Hematopoietic multipotent progenitor cell (in vitro differentiated cells): ENCODE measurements at places on chromosomes 3 and 15. TPM values are rescaled to one million over a fixed set of nuclear protein-coding genes. Genes with fewer than 3 reads are reported as not detected.

The PPARG gene
- not detected for total RNA-seq

The CCR1 gene
- total RNA-seq = 1.3 TPM

DNA sequence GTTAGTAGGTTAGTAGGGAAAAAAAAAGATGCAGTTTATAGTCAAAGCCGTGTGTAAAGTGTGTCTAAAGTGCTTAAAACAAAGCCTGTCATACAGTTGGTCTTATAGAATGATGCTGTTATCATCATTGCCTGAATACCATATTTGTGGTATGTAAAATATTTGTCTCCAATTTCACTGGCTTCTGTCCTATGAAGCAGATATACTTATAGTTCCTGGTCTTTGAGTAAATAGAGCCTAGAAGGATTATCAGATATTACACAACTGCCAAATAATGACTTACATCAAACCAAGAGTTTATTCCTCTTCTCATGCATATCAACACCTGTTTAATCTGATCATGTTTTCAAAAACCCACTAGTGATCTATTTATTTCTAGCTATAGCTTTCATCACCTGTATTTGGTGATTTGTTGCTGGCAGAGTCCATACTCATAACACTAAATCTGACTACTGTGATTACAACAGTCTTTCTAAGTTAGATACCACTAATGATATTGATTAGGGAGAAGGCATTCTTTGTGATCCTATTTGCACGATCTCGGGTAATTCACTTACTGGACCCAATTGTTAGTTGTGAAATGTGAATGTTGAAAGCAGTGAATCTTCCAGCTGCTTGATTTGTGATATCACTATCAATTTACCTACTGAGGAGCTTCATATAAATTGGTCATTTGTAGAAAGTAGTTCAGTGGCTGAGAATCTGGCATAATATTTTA is 413.7 kb downstream of the LPP start:
- DNase-seq = no peak

GRCh38 chr15:59688423-59688781 is 718 bp downstream of the BNIP2 start:
- peak; percentile 37 for DNase-seq

GRCh38 chr15:90660195-90660998 is 56.7 kb upstream of the BLM start:
- no peak for DNase-seq

The FBXL22 gene
- 0.54 TPM for total RNA-seq

DNA sequence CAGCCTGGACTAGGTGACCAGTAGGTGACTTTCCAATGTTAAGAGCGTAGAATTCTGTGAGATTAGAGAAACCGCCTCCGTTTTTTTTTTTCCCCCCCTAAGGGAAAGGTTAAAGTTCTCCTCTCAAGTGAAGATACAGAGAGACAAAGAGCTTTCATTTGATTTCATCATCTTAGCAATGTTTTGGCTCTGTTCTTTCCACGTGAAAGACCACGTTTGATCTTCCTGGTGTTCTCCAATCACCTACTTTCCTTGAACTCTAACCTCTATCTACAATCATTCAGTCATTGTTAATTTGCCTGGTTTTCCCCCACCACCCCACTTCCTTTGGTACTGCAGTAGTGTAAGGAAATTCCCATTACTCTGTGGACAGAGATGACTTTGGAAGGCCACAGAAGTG is 36.9 kb upstream of the CLRN1 start:
- no peak for DNase-seq

- DNase-seq = no peak
These were observed 119.5 kb downstream of the CHST2 start for GRCh38 chr3:143239031-143239430.

DNA sequence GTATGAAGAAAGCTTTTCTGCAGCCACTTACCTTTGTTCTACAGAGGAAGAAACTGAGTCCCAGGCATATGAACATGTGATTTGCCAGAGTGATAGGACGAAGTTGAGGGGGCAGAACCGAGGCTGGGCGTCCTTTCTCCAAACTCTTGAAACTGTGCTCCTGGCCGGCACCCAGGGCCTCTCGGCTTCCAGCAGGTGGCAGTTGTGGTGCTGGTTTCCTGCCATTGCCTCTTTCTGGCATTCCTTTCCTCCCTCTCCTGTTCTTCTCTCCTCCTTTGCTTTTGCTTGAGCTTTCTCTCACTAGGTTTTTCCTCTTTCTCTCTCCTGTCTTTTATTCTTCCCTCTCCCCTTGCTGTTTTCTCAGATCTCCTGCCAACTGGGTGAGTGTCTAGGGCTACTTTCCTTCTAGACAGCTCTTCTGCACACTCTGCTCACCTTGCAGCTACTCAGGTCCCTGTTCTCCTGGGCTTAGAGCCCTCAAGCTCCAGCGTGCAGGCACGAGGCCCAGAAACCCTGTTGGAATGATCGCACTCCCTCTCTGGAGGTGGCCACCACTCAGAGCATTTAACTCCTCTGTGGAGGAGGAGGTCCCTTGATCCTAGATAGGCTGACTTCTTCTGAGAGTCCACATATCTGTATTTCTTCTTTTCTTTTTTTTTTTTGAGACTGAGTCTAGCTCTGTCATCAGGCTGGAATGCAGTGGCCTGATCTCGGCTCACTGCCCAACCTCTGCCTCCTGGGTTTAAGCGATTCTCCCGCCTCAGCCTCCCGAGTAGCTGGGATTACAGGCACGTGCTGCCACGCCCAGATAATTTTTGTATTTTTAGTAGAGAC is 26.2 kb downstream of the TRAK1 start:
- DNase-seq = no peak

GRCh38 chr3:154161806-154162205 is 40.6 kb downstream of the ARHGEF26 start:
- no peak for DNase-seq

DNA sequence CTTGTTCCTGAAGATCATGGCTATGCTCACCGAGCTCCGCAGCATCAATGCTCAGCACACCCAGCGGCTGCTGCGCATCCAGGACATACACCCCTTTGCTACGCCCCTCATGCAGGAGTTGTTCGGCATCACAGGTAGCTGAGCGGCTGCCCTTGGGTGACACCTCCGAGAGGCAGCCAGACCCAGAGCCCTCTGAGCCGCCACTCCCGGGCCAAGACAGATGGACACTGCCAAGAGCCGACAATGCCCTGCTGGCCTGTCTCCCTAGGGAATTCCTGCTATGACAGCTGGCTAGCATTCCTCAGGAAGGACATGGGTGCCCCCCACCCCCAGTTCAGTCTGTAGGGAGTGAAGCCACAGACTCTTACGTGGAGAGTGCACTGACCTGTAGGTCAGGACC is 35.2 kb downstream of the NR1I2 start:
- no peak for DNase-seq

DNA sequence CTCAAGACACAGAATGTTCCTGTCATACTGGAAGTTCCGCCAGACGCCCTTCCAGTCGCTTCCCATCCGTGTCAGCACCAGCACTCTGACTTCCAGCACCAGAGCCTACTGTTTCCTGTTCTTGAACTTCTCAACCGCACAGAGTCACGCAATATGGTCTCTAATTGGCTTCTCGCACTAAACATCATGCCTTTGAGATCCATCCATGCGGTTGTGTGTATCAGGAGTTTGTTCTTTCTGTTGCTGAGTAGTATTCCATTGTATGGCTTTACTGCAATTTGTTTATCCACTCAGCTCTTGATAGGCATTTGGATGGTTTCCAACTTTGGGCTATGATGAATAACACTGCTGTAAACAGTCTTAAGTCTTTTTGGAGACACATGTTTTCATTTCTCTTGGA is 112.1 kb downstream of the LRRK1 start:
- DNase-seq = no peak

The PEAK1 gene
- 13.7 TPM for total RNA-seq

GRCh38 chr3:129845956-129846355 is 47.6 kb downstream of the TMCC1 start:
- no peak for DNase-seq

- peak; percentile 98 for DNase-seq
These were observed at the start of gene RBSN for GRCh38 chr3:15098503-15099363. RBSN (minus strand) TSS chr3:15099148; CDS start chr3:15096120, 3,028 bp downstream.

The GPR15 gene
- total RNA-seq = not detected

The TMOD2 gene
- 5.1 TPM for total RNA-seq

The TEX55 gene
- under 0.01 TPM for total RNA-seq

- no peak for DNase-seq
These were observed 86.1 kb downstream of the TRAK1 start for GRCh38 chr3:42177068-42177800.

GRCh38 chr15:29268706-29269484 is 727 bp downstream of the NSMCE3 start:
- no peak for DNase-seq

DNA sequence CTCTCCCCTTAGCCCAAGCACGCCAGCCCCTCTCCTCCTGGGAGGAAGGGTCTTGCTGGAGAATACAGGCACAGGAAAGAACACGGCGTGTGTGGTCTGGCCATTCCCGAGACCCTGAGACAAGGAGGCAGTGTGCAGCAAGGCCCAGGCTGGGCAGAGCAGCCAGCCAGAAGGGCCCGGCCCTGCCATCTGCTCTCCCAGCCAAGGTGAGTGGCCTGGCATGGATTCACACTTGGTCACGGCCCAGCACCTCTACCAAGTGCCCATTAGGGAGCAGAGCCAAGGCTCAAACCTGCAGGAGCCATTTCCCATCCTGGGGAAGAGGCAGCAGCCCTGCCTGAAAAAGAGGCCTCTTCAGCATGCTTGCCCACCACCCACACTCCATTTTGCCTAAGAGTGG is 28.6 kb downstream of the MEGF11 start:
- DNase-seq = no peak

- no peak for DNase-seq
These were observed 725 bp upstream of the SCAMP2 start for GRCh38 chr15:74873756-74874424.

GRCh38 chr3:56882896-56883295 is 81.1 kb upstream of the ARHGEF3 start:
- no peak for DNase-seq

DNA sequence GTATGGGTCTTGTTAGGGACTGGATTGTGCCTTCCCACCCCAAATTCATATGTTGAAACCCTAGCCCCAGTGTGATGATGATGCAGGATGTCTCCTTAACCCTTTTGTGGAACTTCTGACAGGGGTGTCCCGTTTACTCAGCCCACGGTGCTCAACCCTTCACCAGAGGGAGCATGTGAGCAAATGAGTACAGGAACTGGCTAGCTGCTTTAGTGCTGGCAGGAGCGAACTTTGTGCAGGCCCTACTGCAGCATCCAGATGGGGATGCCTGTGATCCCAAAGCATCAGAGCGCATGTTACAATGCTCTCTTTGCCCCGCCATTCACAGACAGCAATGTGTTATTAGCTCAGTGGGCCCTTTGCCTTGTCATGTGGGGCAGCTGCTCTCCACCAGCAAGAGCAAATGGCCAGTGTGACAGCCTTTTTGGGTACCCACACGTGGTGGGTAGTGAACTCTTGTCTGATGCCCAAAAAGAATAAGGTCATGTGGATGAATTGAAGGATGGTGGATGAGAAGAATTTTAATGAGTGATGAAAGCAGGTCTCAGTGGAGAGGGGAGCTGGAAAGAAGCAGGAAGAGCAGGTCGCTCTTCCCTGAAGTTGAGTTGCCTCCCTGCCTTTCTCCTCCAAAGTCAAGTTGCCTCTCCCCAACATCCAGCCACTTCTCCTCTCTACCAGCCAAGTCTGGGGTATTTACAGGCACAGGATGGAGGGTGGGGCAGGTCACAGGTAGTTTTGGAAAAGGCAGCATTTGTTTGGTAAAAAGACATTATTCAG is 63.3 kb upstream of the STRIT1 start:
- no peak for DNase-seq

- DNase-seq = peak; percentile 51
These were observed 205.1 kb downstream of the GAP43 start for GRCh38 chr3:115828401-115828800.

- DNase-seq = no peak
These were observed 53.2 kb downstream of the CCDC54 start for GRCh38 chr3:107430214-107430995.

- DNase-seq = no peak
These were observed 364.0 kb upstream of the RBMS3 start for GRCh38 chr3:28916713-28917499.

The ENTPD3 gene
- total RNA-seq = not detected

The LACTB gene
- total RNA-seq = 7.3 TPM

- no peak for DNase-seq
These were observed 51.6 kb upstream of the HEG1 start for GRCh38 chr3:125107363-125107762.

GRCh38 chr3:50633230-50633790 is 16.4 kb downstream of the MAPKAPK3 start:
- no peak for DNase-seq

DNA sequence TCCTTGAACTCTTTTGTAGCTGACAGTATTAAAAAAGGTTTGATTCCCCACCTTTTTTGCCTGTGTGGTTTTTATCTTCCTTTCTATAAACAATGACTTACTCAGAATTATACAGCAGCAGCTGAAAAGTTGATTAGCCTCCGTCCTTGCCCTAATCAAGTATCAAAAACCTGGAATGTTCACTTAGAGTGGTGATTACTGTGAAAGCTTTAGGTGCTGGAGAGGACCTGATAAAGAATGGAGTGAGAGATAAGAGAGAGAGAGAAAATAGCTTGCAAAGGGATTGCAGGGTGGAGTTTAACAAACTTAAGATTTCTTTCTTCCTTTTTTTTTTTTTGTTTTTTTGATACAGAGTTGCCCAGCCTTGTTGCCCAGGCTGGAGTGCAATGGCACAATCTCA is 6.7 kb downstream of the CGNL1 start:
- DNase-seq = no peak

The CEMIP gene
- total RNA-seq = under 0.01 TPM

The CTXN2 gene
- not detected for total RNA-seq

The ANKRD34C gene
- not detected for total RNA-seq

GRCh38 chr3:26753095-26753494 is 130.5 kb downstream of the LRRC3B start:
- no peak for DNase-seq

DNA sequence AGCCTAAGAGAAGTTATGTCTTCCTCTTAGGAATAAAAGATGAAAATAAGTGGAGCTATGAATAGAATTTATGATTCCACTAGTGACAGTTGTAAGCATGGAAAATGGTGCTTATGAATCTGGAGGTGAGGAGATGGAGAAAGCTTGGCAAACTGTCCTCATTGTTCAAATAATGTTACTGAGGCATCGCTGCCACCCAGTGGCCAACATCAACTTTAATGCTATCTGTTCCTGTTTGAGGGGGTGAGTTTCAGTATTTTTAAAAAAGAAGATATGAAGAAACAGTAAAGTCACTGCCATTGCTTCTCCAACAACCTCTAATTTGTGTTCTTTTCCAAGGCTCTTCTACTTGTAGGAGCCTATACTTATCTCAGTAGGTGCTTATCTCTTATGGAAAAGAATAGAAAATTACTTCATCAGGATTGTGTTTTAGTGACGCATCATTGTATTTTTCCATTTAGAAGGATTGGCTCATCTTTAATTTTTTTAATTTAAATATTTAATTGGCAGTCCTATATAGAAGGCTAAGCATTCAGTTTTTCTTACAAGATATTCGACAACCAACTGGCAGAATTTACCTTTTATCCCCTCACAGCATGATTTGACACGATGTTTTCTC is 260.4 kb upstream of the P2RY1 start:
- no peak for DNase-seq

The IP6K2 gene
- 165 TPM for total RNA-seq
